A172 (cell line): ENCODE measurements at places on chromosomes 4 and X.

- no peak for DNase-seq
Measured at GRCh38 chr4:141826260-141826659, 189.9 kb downstream of the IL15 start.

GRCh38 chr4:81498046-81498445 lies 26.3 kb upstream of the RASGEF1B start:
- no peak for DNase-seq

DNA sequence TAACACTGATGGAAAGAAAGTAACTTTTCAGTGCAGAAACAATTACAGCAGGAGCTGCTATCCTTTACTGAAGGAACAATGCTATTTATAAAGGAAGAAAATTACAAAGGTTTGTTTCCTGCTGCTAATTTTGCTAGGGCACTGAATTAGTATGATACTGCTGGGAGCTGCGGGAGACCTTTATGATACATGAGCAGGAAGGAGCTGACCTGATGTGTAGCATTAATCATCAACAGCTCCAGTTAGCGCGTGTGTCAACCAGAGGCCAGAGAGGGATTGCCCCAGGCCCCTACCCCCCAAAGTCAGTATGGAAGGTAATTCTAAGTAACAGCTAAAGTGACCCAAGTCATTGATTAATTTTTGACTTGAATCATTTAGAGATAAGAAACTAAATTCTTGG lies 728.9 kb downstream of the PCDH18 start:
- no peak for DNase-seq

DNA sequence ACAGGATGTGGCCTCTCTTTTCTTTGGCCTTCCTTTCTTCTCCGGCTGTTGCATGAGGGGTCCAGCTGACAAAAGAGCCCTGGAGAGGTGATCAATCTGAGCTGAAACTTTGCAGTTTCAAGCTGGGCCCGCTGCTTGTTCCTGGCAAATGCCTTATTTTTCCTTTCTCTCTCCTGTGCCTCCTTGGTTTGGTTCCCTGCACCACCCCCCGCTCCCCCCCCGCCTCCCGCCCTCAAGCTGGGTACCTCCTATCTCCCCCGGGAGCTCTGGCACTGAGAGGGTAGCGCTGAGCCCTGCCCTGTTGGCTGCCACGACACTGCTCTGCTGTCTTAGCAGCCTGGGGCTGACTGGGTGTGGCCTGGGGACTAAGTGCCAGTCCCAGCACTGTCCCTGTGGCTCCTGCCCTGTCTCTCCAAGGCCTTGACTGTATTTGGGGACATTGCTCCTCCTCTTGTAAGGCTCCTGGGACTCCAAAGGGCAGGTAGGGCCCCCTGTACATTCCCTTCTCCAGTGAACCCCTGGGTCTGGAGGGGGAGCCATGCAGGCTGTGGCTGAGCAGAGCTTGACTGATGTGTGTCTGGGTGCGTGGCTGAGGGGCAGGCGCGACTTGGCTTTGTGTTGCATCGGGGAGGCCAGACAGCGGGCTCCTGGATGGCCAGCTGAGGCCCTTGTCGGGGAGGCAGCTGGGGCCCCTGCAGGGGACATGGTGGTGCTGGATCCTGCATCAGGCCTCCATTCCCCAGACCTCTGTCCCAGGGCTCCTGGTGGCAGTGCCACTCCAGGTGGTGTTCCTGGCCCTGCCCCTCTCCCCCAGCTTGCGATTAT lies 1.1 kb downstream of the PLXNA3 start:
- DNase-seq, result peak; percentile 44

DNA sequence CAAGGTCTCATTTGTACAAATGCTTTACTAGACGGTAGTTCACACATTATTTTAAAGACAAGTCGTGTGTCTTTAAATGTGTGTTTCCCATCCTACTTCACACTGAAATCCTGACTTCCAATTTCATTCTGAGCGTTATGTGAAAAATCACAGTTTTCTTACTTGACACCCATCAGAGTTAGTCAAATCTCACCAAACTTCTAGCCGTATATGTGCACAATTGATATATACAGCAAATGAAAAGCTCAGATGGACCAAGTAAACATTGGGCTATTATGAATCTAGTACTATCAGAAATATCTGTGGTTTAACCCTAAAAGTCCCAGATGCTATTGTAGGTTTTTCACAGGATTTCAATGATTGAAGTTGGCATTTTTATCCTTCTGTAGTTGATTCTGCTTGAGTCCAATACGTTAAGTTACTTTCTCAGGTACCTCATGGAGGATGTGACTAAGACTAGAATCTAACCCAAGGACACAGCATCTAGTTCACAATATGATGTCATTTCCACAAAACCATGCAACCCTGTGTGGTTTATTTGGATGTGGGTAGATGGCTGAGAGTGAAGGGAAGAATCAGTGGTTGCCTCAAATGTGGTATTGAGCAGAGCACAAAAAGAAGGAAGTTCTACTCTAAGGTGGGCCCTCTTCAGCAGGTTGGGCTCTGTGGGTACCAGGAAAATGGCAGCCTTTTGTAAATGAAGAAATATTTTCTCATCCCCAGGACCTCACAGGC lies 22.1 kb upstream of the TRIM60 start:
- no peak for DNase-seq

DNA sequence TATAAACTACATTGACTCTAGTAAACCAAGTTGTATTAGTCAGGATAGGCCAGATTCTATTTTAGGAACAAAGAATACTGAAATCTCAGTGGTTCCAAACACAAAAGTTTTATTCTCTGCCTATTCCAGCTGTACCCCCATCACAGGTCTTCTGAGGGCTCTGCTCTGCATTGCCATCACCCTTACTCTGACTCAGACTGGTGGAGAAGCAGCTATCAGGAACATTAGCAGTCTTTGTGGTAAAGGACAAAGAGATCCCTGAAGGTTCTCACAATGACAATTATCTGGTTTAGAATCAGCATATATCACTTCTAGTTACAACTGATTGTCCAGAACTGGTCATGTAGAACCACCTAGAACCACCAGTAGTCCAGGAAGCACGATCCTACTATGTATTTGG lies 251.1 kb downstream of the GLUD2 start:
- DNase-seq, result no peak

GRCh38 chr4:182022909-182023308 lies 220.3 kb upstream of the TENM3 start:
- DNase-seq, result no peak

DNA sequence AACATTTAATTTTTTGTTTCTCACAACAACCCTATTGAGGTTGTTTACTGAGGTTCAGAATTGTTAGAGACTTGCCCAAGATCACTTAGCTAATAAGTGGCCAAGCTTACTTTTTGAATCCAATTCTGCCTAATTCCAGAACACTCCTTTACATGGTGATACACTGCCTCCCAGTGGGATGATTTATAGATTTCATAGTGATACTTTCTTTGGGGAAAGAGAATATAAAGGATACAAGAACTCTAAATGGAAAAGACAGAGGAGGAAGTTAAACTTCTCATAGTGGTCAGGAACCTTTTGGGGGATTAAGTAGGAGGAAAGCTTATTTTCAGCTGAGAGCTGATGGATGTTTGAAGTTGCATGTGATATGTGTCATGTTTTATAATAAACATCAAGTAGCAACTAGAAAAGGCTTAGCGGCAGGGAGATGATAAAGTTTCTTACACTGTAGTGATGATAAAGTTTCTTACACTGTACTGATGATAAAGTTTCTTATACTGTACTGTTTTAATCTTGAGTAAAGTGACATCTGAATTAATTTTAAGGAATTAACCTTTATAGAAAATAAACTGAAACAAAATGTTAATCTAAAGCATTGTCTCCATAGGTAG lies 15.3 kb downstream of the STAG2 start:
- DNase-seq, result no peak

GRCh38 chrX:69142788-69143469 lies 22.3 kb downstream of the PJA1 start:
- DNase-seq, result no peak

- DNase-seq, result peak; percentile 60
Measured at GRCh38 chrX:134603806-134604700, 54.2 kb downstream of the PLAC1 start.

DNA sequence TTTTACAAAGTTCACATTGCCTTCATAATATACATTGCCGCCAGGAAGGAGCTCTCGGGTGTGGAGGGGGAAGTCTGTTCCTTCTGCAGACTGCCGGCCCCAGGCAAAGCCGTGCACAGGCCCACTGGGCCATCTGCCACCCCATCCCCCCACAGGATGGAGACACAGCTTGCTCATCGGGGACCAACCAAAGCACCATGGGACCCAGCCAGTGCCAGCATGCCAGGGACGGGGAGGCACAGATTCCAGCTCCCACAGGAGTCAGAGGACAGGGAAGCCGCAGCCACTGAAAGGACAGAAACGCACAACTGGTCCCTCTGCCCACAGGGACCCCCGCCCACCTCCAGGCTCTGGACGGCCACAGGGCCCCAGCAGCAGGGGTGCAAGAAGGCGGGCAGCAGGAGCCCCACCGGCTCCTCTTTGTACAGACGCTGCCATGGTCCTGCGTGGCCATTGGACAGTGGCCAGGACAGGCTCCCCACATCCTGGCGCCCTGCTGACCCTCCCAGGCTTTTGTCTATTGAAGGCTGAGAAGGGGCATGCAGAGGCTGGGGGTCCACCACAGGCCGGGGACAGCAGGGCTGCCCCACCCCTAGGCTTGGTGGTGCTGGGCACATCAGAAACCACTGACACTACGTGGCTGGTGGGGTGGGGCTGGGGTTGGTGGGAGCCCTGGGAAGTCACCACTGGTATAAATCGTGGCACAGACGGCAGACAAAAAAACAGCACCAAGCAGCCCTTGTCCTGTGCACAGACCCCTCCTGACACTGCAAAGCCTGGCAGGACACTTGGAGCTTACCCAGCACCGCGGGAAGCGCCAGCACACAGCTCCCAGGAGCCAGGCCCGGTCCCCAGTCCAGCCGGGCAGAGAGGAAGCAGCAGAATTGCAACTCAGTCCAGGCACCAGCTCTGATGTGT lies 89.0 kb downstream of the FAM53A start:
- DNase-seq, result no peak

GRCh38 chr4:186297013-186297645 lies 31.1 kb downstream of the F11 start:
- DNase-seq, result peak; percentile 46

DNA sequence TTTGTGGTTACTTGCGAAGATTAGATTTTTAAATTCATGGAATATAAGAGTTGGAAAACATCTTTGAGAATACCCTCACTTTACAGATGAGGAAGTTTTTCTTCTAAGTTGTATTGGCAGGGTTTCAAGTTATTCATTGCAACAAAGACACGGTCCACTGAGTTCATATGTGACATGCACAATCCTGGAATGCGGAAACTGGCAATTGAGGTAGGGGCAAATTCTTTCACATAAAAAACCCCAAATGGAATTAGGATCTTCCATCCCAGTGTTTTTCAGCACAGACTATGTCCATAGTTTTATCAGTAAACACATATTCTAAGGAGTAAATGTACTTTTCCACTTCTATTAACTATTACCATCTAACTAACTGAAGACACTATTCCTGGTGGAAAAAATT lies 81.8 kb upstream of the NAP1L5 start:
- DNase-seq, result no peak

- no peak for DNase-seq
Measured at GRCh38 chrX:118496763-118497079, 1.1 kb downstream of the DOCK11 start.

DNA sequence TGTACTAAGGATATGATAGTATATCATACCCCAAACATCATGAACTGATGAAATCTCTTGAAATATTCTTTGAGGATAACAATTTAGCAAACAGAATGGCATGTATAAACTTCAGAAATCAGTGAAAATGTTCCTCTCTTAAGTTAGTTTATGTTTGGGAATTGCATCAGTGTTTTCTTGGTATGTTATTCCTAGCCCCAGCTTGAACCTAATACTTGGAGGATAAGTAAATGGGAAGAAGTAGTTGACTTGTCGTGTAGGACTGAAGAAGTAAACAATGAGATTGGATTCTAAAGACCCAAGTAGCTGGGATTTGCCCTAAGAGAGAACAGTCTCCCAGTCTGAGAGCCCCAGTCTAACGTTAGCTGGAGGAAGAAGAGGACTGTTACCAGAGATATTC lies 355.7 kb downstream of the GALNTL6 start:
- no peak for DNase-seq

GRCh38 chrX:149830192-149830873 lies 48.6 kb downstream of the MAGEA9 start:
- peak; percentile 45 for DNase-seq

GRCh38 chr4:42806303-42806835 lies 86.1 kb upstream of the GRXCR1 start:
- DNase-seq, result no peak

- no peak for DNase-seq
Measured at GRCh38 chr4:56799161-56799759, 22.2 kb downstream of the SPINK2 start.

- DNase-seq, result no peak
Measured at GRCh38 chr4:183240581-183241321, 79.3 kb downstream of the CLDN22 start.

- peak; percentile 10 for DNase-seq
Measured at GRCh38 chr4:54959651-54960116, 165.7 kb downstream of the KDR start.

GRCh38 chr4:73311428-73311827 lies 52.8 kb upstream of the ANKRD17 start:
- DNase-seq, result peak; percentile 18

DNA sequence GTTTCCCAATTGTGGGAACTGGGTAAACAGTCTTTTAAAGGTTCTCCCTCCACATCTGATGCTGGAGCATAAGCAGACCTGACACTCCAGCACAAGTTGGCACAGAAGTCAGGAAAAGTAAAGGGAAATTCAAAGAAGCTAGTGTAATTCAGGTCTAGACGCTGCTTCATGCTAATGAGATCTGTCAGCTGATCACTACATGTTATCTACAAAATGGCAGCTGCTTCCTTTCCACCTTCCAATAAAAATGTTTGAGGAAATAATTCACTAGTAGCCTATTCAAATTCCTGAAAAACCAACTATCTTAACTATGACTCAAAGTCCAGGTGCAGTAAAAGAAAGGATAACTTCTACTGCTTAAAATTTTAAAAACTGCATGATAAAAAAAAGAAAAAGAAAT lies 29.3 kb downstream of the DCAF8L2 start:
- peak; percentile 13 for DNase-seq
